ENCODE measurements at places on chromosomes 4 and X. TPM values are rescaled to one million over a fixed set of nuclear protein-coding genes. Genes with fewer than 3 reads are reported as not detected.

- DNase-seq = peak; percentile 20
Measured at GRCh38 chr4:158796370-158797140, 27.7 kb downstream of the FNIP2 start.

Gene IGSF1
- 1.4 TPM for total RNA-seq

DNA sequence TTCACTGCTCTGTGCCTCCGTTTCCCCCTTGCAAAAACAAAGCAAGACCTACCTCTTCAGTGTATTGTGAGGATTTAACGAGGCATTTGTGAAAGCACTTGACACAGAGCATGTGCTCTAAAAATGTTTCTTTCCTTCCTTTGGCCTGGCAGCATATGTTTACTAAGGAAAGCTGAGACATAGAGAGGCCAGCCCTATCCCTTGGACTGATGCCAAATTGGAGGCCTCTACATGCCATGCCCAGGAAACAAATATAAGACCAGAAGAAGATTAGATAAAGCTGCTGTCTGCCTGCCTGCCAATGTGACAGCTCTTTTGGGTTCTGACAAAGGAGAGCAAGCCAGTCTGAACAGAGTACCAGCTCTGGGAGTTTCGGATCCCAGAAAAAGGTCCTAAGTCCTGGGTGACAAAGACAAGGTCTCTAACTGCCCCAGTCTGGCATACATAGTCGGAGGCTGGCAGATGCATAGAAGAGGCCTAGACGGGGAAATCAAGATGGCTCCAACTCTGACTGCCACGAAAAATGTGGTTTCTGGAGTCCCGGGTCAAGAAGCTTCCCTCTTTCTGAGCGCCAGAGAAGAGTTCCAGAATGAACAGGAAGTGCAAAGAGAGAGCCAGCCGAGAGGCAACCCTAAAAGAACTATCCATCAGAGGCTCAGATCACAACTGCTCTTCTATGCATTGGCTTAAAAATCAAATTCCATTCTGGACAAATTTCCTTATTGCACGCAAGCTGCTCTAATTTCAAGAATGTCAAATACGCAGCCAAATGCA lies 25.8 kb downstream of the OTUD6A start:
- peak; percentile 15 for DNase-seq

- DNase-seq = no peak
Measured at GRCh38 chrX:155143959-155144548, 72.2 kb upstream of the VBP1 start.

- DNase-seq = no peak
Measured at GRCh38 chrX:111376486-111376885, 35.5 kb downstream of the DCX start.

- no peak for DNase-seq
Measured at GRCh38 chrX:53195401-53195800, 29.6 kb downstream of the KDM5C start.

- peak; percentile 57 for DNase-seq
Measured at GRCh38 chr4:6362896-6363295, 93.2 kb downstream of the WFS1 start.

Measured in Daoy (cell line).